ENCODE measurements at places on chromosomes 7 and 10.

- no peak for DNase-seq
Observed at GRCh38 chr7:816751-817671, 15.3 kb upstream of the SUN1 start.

- DNase-seq, result peak; percentile 24
Observed at GRCh38 chr7:65448816-65449504, 75.3 kb downstream of the ZNF92 start.

DNA sequence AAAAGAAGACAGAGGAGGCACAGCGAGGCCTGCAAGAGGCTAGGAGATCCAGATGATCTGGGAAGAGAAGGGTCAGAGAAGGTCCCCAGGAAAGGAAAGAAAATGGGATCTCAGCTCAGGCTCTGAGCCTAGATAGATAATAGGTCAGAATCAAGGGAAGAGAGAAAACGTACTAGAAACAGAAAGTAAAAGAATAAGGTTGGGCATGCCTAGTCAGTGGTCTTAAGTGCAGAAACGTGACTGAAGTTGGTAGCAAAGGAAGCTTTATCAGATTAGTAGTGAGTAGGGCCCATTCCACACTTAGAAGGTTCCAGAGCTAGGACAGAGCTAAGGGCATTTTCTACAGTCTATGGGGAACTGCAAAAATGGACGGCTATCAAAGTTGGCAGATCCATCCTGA, 84.8 kb upstream of the ASAH2 start:
- no peak for DNase-seq

- no peak for DNase-seq
Observed at GRCh38 chr10:12750526-12751201, 250.8 kb downstream of the CCDC3 start.

DNA sequence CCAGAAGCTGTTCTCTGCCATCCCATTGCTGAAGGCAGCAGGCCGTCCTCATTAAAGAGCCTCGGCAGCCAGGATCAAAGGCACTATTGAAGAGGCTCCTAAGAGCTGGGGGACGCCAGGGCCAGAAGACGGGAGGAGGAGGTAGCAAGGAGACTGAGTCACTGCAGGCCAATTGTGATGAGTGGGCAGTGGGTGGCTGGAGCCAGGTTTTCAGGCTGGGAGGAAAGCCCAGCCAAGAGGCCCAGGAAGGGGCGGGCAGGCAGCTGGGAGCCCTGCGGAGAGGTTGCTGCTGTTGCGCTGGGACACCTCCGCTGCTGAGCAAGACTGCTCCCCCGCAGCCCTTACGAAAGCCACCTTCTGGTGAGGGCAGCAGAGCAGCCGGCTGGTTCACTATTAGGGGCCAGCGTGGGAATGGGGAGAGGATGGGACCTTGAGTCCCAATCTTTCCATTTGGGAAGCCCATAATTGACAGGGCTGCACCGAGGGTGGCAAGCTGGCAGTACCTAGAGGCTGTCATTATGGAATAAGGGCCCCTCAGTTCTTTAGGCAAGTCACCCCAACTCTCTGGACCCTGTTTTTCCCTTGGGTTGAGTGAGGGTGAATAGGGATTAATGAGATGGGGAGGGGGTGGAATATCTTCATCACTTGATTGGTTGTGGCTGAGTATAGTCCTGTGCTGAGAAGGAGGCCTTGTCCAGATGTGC, 48.4 kb downstream of the UNC5B start:
- peak; percentile 88 for DNase-seq

DNA sequence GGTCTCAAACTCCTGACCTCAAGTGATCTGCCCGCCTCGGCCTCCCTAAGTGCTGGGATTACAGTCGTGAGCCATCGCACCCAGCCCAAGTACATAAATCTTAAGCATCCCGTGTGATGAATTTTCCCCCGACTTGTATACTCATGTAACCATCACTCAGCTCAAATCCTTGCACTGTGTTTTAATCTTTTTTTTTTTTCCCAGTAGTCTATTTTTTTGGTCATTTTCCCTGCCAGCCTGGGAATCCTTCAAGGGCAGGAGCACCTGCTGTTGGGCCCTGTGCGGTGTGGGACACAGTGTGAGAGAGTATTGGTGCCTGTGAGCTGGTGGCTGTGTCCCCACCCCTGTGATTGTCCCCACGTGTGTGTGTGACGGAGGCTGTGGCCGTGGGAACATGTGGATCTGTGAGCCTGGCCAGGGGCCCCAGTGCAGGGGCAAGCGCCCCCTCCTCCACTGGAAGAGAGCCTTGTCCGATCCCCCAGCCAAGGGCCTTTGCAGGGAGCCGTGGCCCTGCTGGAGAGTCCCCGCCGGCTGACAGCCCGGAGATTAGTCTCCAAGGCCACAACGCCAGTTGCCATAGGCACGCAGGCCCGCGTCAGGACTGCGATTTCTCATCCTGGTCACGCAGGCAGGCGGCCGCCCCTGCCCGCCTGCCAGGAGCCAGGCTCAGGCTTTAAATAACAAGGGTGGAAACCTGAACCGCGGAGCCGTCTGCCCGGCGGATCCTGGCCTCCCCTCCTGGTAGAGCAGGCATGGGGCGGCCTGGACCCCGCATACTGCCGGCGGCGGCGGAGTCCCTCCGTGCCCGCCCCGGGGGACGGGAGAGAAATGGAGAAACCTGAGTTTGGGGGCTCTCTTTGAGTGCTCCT, 26.5 kb downstream of the GTF2IRD1 start:
- peak; percentile 47 for DNase-seq

DNA sequence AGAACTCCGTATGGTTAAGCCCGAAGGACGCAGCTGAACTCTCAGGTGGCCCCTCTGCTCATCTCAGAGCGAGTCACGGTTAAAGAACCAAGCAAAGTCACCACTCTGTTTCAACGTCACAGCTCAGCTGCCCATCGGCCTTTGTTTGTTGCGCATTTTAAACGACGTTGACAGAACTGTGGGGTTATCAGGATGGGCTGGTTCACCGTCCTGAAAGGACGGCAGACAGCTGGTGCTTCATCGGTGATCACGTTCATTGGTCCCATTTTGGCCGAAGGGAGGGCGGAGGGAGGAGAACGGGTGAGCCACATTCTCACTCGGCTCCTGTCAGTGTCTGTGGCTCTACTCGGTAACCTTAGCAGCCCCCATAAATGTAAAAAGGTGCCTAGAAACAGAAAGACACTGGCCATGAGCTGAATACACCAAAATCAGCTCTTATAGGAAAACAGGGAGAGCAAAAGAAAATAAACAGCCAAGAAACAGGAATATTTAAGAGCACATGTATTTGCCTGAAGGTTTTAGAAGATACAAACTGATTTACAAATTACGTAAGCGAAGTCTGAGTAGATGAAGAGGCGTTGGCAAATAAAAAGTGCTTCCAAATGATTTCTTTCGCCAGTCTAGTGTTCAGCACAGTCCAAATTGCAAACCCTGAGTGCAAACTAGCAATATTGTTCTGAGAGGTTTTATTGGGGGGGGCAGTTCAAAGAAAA, 8.4 kb downstream of the PRKAG2 start:
- no peak for DNase-seq

DNA sequence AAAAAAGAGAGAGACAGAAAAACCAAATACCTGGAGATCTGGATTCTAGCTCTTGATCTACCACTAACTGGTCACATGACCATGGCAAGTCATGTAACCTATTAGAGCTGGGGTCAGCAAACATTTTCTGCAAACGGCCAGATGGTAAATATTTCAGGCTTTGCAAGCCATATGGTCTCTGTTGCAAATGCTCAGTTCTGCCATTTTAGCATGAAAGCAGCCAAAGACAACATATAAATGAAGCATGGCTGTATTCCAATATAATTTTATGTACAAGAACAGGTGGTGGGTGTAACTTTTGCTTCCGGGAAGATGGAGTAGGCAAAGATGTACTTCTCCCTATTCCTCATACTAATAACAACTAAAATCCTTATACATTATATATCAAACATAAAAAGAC, 6.7 kb downstream of the FRA10AC1 start:
- DNase-seq, result no peak

- no peak for DNase-seq
Observed at GRCh38 chr10:485776-486175, 203.7 kb downstream of the DIP2C start.
